ENCODE measurements at places on chromosomes 5 and 9.

DNA sequence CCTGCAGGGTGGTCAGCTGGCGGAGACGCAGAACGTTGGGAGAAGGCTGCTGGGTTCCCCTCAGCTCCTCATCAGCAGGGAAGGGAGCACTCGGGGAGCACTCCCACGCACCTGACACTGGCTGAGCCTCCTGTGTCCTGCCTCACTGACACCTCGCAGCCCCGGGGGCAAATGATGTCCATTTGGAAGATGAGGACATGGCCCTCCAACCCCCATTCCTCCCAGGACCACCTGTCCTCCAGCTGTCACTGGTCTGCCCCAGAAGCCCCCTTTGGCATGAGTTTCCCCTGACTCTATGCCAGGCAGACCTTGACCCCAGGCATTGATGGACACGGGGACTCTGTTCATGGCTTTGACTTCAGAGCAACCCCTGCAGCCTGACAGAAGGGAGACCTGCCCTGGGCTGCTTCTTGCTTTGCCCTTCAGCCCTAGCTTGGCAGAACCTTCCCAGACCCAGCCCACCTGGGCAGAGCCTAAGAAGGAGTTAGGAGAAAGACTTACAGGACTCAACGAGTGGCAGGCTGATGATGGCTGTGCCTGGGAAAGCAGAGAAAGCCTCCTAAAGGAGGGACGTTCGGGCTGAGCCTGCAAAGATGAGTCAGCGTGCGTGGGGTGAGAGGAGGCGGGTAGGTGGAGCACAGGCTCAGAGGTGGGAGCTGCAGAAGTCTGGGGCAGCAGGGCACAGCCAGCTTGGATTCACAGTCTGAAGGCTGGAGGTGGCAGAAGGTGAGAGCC is 90.6 kb downstream of the LMX1B start:
- no peak for DNase-seq

DNA sequence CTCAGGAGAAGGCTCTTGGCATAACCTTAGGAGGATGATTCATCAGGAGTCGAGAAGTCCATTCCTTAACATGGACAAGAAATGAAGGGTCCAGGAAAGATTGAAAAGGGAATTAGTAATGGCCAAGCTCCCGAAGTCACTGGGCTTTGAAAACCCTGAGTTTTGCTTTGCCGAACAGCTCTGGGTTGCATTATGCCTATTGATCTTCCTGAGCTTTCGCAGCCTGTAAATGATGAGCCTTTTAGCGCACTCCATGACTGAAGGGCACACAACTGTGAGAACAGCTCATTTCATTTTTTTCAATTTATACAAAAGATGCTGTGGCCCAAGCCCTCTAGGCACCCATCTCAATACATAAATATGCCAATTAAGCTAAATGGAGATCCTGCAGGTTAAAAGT is 25.0 kb upstream of the PUM3 start:
- no peak for DNase-seq

- no peak for DNase-seq
Observed at GRCh38 chr9:126217797-126218196, 108.8 kb upstream of the MVB12B start.

DNA sequence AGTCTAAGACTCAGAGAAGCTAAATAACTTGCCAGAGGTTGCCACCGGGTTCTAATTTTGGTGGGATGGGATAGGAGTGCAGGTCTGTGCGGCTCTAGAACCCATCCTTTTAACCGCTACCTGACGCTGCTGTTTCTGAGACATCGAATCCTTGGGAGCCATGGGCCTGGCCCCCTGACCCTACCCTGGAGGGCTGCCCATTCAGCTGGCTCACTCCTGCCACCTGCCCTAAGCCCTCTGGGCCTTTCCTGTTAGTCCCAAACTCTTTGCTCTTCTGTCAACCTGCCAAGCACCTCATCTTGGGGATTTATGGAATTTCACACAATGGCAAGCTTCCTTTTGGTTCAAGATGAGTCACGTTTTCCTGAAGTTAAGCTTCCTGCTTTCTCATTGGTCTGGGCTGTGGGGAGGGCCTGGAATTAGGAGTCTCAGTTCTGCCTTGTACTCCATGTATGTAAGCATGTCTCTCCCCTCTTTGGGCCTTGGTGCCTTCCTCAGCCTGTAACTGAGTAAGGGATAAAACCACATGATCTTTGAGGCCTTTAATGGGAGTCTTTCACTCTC is 26.6 kb downstream of the ENHO start:
- DNase-seq: no peak

- no peak for DNase-seq
Observed at GRCh38 chr5:76570153-76570552, 53.0 kb downstream of the F2RL2 start.

DNA sequence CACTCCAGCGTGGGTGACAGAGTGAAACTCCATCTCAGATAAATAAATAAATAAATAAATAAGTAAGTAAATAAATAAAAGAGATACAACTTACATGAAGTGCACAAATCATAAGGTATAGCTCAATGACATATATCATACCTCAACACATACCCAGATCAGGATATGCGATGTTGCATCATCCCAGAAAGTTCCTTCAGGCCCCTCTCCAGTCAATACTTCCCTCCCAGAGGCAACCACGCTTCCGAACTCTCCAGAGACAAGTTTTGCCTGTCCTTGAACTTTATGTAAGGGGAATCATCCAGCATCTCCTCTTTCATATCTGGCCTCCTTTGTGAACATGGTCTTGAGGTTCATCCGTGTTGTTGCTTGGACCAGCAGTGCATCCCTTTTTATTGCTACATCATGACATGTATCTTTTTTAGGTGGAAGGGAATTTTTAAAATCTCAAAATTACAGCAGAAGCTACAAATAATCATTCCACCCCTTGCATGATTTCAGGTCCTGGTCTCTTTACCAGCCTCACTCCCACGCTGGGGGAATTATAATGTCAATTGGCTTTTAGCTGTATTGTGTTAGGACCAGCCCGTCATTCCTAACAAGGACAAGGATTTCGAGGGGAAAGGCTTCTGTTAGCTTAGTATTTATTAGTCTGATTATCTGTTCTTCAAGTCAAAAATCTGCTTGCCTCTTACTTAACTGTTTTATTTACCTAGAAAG is 32.9 kb upstream of the AOPEP start:
- DNase-seq: no peak

DNA sequence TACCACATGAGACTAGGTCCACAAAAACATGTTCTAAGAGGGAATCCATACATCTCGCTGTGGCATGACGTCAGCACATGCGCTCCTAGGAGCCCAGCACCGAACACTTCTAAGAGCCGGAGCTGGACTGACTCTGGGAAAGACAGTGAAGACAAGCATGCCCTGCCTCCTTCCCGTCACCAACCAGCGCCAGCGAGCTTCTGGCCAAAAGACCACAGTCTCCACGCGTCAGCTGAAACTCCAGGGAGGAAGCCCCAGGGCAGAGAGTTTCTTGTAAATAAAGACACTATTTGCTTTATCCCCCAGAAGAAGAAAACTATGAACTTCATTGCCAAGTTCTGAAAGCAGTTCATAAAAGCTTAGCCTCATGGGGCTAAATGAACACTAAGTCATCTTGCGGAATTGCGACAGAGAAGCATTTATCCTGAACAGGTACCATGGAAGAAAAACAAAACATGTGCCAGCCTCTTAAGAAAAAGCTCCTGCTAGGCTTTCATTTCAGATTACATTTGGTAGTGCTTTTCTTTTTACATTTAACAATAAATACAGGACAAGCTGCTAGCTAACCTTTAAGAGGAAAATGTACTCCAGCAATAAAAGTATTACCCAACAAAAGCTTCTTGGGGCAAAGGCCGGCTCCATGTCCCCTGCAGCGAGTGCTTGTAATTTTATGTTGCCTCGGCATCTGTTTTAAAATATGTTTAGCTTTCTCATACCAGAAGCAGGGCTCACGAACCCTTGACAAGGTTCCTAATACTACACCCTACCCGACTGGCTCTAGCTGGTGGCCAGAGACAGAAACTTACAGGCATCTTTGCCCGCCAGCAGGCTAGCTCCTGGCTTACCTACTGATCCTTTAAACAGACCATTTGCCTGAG is 96.5 kb downstream of the PRRT1B start:
- no peak for DNase-seq

DNA sequence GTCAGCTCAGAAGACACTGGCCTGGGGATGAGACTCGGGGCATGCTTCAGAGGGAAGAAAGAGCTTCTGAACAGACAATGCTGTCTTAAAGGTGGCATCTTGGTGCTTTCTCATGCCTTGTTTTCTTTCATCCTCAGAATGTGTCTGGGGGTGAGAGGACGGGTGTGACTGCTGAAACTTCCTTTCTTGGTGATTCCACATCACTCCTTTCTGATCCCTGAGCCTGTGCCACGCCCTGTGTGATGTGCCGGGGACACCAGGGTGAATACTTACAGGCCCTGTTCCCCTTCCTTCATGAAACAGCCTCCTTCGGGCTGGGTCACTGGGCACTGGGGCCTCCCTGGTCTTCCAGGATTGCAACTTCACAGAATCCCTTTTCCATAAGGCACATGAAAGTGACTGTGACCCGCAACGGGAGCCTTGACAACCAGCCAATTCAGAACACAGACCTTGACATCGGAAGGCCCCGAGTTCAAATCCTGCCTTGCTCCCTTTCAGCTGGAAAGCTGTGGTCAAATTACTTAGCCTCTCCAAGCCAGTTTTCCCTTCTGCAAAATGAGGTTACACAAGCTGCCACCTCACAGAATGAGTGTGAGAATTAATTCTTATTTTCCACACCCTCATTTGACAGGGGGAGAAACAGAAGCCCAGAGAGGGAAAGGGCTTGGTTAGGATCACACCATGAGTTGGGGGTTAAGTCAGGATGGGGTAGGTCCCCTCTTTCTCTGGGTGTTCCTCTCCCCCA is 44.1 kb upstream of the IL17B start:
- no peak for DNase-seq

DNA sequence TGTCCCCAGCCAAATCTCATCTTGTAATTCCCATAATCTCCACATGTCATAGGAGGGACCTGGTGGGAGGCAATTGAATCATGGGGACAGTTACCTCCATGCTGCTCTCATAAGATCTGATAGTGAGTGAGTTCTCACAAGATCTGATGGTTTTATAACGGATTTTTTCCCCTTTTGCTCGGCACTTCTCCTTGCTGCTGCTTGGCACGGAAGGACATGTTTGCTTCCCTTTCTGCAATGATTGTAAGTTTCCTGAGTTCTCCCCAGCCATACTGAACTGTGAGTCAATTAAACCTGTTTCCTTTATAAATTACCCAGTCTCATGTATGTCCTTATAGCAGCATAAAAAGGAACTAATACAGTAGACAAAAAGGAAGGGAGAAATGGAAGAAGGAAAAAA is 76.7 kb upstream of the CCNG1 start:
- no peak for DNase-seq

- no peak for DNase-seq
Observed at GRCh38 chr9:110935829-110936228, 102.4 kb downstream of the LPAR1 start.

- DNase-seq: peak; percentile 7
Observed at GRCh38 chr9:97981846-97982682, 1.1 kb upstream of the ANP32B start.

- no peak for DNase-seq
Observed at GRCh38 chr5:142091012-142091411, 17.6 kb upstream of the NDFIP1 start.

DNA sequence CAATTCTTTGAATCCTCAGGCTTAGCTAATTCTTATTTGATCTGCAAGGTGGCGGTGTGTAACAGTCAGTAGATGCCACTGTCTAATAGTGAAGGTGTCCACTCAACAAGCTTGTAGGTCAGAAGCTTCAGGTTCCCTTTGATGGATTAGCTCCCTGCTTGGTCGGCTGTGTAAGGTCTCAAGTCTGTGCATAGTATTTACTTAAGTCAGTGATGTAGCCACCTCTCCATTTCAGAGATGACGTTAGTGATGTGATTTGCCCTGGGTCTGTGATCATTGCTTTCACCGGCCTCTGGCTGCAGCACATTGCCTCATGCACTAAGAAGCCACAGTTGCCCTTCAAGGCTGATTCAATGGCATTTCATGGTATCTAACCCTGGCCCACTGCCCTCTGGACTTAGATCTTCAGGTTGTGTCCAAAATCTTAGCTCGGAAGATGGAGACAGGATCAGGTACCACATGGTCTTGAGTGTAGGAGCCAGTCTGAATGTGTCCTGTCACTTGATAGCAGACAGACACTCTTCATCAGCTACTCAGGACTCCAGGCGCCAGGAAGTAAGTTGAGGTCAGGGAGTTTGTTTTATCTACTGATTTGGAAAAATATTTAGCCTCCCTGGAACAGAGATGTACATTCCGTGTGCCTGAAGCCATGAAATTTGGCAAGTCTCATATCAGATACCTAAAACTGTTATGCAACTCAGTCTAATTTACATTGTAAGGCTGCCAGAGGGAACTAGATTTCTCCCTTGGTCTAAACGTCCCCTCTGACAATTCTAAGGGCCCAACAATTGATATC is 42.9 kb downstream of the SUB1 start:
- no peak for DNase-seq

GRCh38 chr5:42787845-42788244 is 23.8 kb downstream of the SELENOP start:
- no peak for DNase-seq

DNA sequence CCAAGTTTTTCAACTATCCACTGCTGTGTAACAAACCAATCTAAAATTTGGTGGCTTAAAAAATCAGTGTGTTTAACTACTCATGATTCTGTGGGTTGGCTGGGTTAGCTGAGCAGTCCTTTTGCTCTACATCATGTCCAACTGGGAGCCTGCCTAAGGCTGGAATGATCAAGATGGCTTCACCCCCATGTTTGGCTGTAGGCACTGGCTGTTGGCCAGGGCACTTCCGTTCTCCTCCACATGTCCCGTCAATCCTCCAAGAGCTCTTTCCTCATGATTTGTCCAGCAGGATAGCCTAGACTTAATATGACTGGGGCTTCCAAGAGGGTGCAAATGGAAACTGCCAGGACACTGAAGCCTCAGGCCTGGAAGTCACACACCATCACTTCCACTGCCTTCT is 17.0 kb upstream of the TSSK1B start:
- no peak for DNase-seq

DNA sequence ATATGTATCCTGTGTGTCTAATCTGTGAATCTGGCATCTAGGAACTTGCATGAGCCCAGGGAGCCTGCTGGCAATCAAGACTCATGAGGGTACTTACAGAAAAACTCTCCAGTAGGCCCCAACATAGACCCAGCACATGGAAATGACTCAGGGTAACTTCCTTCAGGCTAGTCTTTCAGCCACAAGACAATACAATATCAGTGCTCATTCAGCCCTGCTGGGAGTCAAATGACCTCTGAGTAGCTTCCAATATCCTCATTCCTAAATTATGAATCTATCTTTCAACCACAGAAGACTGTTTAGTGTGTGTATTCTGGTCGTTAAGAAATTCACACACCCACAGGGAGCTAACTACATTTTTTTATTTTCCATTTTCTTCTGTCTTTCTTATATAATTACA is 1273.0 kb downstream of the EFNA5 start:
- DNase-seq: no peak
